Activated naive CD4-positive, alpha-beta T cell (primary cell): ENCODE measurements at places on chromosomes 13 and 19.

- no peak for DNase-seq
These were observed 320.8 kb downstream of the ZNF536 start for GRCh38 chr19:30692879-30693503.

DNA sequence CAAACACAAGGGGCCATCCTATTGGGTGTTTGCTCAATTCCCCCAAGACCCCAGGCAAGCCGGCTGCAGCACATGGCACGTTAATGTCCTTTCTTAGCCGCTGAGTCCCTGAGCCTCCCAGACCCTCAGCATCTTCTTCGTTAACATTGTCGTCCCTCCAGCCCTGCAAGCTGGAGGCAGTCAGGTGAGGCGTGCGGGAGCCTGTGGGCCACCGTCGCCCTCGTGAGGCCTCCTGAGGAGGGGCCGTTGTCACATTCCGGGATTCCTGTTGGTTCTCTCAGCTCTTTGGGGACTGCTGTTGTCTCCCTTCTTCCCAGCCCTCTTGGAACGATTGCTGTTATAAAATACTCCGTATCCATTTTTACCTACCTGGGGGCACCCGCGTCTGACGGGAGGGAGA is 140.6 kb downstream of the KDM4B start:
- no peak for DNase-seq

DNA sequence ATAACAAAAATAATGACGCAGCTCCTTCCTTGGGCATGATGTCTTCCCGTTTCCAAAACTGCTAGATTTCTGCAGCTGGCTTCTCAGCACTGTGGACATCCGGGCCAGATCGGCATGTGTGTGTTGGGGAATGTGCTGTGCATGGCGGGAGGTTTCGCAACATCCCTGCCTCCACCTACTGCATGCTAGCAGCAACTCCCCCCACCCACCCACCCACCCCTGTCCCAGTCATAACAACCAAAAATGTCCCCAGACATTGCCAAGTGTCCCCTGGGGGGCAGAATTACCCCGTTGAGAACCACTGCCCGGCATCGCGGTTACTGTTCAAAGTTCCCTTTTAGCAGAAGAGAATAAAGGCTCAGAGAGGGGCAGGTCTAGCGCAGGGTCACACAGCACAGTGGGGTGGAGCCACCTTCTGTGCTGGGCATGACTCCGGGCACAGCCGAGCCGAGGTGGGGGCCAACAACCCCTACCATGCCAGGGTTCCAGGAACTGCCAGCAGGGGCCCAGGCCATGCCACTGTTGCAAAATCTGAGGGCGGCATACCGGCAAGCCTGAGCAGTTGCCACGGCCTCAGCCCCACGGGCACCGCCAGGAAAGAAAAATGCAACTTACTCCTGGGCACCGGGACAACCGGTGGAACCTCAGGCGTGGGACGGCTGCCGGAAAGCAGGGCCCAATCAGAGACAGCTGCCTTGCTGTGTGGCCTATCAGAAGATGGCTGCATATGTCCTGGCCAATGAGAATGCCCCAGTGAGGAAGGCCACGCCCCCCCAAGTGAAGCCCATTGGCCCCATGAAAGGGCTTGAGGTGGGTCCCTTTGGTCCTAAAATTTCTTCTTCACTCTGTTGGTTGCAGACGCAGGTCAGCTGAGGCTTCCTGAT is 22.5 kb upstream of the NFIC start:
- peak; percentile 19 for DNase-seq

DNA sequence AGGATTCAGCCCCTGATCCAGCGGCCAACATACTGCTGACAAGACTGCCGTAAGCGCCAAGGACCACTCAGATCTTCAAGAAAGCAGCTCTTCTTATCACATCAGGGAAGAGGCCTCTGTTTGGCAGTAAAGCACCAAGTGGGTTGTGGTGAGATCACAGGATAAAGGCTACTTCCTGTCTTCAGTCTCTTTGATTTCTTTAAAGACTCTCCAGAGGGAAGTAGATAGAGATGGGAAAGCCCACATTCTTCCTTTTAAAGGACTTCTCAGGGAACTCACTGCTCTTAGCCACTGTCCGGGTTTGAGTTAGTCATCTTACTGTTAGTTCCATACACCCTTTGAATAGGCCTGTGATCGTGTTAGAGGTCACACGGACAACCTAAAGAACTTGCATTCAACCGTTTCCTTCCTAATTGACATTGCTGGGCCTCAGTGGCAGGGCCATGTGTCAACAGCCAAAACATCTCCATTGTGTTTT is 47.2 kb upstream of the POMP start:
- no peak for DNase-seq

DNA sequence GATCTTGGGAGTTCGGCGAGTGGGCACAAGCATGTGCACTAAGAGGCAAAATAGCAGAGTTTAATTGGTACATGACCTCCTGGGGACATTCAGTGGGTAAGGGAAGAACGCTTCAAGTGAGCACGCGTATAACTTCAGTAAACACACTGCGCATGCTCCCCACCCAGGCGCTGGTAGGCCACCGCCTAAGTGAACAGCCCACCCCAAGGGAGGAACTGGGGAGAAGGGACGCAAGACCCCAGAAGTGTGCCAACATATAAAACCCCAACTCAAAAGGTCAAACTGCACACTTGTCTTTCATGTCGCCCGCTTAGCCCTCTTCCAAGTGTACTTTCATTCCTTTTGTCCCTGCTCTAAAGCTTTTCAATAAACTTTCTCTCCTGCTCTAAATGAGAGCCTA is 10.5 kb upstream of the NTN5 start:
- DNase-seq = peak; percentile 18

DNA sequence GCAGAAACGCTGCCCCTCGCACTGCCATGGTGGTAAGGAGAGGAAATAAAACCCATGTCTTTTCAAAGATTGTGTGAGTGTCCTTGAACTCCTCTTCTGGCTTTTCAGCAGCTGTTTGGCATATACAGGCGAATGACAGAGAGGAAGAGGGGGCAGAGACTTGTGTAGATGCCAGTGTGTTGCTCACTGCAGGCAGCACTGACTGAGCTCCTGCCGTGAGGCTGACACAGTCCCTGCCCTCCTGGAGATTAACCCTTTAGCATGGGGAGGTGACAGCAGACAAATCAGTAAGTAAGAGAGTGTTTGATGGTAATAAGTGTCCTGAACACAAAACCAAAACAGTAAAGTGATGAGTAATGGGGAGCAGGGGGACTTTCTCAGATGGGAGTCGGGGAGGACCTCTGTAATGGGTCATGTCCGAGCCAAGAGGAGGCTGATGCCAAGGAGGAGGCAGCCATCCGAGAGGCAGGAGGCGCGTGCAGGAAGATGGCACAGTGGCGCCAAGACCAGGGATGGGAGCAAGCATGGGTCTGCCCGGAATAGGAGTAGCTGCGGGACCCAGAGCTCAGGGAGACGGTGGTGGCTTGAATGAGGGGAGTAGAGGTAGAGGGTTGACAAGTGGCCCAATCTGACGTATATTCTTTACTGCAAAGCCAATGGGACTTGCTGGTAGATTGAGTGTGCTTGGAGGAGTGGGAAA is 182.2 kb downstream of the FOXO1 start:
- no peak for DNase-seq

GRCh38 chr19:41575998-41576397 is at the start of gene CEACAM21:
Gene CEACAM21, plus strand, starts transcription at chr19:41576166. Its CDS starts 109 bp downstream, at chr19:41576275.
- DNase-seq = no peak

- no peak for DNase-seq
These were observed 75.6 kb downstream of the SPRY2 start for GRCh38 chr13:80265348-80265747.

DNA sequence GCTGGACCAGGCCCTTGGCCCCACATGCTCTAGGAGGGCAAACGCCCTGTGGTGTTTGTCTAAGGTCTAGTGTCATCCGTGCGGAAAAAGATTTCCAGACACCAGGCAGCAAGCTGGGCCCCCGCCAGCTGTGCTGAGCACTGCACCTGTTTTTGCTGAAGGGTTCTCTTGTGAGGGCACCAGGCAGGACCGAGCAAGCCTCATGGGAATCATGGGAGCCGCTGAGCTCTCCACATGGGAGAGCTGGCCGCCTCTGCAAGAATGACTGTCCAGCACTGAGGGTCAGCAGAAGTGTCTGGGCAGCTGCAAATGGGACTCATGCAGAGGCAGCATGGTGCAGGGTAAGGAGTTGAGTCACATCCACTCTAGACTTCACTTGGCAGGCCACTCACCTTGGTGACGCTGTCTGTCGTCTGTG is 12.0 kb downstream of the B3GNT8 start:
- no peak for DNase-seq

DNA sequence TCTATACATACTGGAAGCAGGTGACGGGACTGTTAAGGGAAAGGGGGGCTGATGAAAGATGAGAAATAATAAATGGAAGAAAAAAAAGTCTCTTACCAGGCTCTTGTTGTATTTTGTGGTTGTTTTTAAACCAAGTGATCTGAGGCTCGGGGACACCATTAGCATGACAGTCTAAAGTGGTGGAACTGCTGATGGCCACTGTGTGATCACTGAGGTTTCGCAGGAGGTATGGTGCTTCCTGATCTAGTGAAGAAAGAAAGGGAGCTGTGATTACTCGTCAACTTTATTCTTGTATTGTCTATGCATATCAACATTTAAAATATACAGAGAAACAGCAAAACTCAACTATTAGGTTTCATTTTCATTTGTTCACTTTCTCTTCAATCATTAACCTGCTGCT is 110.1 kb downstream of the FLT1 start:
- no peak for DNase-seq

- no peak for DNase-seq
These were observed 449.7 kb downstream of the IRS2 start for GRCh38 chr13:109336730-109337129.

DNA sequence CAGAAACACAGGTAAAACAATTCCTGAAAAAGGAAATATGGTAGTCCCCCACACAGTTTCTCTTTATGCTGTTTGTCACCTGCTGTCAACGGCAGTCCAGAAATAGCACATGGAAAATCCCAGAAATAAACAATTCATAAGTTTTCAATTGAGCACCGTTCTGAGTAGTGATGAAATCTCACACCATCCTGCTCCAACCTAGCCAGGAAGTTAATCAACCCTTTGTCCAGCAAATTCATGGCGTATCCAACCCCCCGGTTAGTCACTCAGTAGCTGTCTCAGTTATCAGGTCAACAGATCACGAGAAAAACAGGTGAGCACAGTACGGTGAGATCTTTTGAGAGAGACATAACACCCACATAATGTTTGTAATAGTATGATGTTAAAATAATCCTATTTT is 74.2 kb downstream of the TUBGCP3 start:
- no peak for DNase-seq

- DNase-seq = no peak
These were observed 23.4 kb upstream of the SLC7A10 start for GRCh38 chr19:33248954-33249613.

DNA sequence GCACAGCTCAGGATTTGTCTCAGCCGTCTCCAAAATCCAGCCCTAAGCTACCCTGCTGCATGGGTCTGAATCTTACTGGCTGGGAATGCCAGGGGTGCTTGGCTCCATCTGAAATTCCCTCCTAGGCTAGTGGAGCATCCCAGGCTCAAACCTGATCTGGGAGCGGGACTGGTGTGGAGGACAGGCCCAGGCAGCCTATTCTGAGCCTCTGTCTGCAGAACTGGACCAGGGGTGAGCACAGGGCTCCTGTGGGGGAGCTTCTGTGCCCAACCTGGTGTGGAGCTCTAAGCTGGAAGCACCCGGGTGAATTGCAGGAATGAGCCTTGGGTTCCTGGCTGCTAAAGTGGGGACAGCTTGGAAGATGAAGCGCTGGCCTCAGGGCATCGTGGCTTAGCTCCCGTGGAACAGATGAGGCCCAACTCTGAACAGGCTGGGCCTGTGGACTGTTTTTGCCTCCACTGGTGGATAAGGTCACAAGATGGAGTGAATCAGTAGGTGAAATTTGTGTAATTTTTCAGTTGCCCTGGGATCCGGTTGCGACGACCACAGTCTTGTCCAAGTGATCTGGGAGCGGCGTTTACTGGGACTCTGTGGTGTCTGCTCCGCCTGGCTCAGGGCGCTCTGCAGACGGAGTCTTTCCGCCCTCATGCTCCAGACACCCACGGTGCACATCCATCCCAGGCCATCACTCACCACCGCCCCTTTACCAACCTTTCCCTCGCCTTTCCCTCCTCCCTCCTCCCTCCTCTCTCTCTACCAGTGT is 79.5 kb downstream of the TEX29 start:
- no peak for DNase-seq

GRCh38 chr13:74710006-74710405 is 575.8 kb upstream of the KLF12 start:
- DNase-seq = no peak

GRCh38 chr19:3004522-3004921 is 24.6 kb downstream of the TLE2 start:
- no peak for DNase-seq

- DNase-seq = no peak
These were observed 289.2 kb downstream of the KLF12 start for GRCh38 chr13:73844986-73845385.

GRCh38 chr13:32141462-32141861 is 109.9 kb downstream of the FRY start:
- no peak for DNase-seq

DNA sequence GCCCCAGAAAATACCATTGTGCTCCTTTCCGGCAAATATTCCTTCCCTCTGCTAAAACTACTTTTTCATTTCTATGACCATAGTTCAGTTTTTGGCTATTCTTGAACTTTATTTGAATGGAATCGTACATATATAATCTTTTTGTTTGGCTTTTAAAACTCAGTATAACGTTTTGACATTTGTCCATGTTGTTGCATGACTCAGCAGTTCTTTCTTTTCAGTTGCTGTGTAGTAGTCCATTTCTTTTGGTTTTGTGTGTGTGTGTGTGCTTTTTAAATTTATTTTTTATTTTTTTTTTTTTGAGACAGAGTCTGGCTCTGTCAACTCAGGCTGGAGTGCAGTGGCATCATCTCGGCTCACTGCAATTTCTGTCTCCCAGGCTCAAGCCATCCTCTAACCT is 35.0 kb downstream of the ITM2B start:
- DNase-seq = no peak

DNA sequence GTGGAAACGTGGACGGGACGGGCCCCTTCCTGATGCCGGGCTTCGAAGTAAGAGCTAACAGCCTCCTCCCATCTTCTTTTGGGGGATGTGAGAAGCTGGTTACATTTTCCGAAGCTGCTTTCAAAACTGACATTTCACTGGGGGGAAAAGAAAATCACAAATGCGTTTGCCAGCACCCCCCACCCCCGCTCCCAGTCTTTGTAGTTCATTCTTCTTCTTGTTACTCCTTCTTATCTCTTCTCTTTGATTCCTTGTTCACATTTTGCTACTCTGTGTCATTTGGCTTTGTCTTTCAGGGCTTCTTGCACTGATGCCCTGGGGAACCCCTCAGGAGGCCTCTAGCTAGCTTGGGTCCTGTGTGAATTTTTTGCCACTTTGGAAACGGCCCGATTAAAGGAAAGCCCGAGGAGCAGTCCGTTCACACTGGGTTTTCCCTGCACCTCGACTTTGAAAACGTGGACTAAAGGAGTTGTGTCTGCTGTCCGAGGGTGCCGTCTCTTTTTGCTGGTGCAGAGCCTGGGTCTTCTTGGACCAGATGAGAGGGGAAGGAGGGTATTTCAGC is 1.3 kb downstream of the CARM1 start:
- no peak for DNase-seq
